ENCODE measurements at places on chromosomes 1 and 21.

GRCh38 chr21:45410151-45410864, 5.3 kb downstream of the COL18A1 start:
- DNase-seq = no peak

DNA sequence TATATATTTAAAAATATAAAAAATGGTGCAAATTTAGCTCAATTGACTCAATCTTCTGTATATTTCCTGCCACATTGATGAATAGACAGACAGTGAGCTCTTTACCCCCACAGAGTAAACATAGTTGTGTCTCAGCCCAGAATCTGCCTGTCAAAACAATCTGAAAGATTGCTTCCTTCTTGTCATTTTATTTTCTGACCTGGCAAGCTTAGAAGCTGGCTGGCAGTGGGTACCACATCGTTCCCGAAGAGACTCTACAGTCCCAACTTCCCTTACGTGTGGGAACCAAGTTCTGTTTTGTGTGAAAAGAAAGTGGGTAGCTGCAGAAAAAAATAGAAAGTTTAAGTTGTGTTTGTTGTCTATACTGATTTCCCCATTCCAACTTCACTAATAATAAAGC, 629.3 kb upstream of the NEGR1 start:
- DNase-seq = no peak

GRCh38 chr1:88272216-88272615, 411.9 kb upstream of the PKN2 start:
- no peak for DNase-seq

DNA sequence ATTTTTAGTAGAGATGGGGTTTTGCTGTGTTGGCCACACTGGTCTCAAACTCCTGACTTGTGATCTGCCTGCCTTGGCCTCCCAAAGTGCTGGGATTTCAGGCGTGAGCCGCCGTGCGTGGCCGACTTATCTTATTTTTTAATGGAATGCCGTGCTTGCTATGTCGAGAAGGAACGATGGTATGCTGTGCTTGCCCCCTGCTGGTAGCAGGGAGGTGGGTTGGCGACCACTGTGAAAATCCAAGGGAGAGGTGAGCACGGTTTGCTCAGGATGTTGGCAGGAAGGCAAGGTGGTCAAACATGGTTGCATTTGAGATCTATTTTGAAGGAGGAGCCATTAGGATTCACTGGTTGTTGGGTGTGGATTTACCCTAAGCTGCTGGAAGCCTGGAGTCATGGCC, 45.8 kb upstream of the RCC2 start:
- no peak for DNase-seq

DNA sequence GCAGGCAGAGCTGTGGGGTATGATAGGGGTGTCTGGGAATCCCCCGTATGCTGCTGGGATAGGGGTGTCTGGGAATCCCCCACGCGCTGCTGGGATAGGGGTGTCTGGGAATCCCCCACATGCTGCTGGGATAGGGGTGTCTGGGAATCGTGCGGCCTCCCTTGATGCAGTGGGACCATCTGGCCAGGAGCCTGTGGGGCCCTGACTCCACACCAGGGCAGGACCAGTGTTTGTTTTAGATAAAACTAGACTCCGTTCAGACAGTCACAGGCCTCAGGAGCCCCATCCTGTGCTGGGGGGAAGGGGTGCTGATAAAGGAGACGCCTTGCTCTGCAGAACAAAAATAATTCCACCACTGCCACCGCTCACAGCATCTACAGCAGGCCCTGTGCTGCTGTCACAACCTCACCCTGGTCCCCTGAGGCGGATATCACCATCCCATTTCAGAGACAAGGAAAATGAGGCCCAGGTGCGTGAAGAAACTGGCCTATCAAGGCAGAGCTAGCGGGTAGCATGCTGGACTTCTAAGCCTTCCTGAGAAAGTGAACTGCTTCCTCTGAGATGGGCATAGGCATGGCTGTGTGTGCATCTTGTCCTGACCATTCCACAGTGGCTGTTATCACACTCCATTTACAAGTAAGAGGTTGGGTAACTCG, 24.0 kb downstream of the ECE1 start:
- no peak for DNase-seq

- DNase-seq = no peak
These were observed 38.8 kb upstream of the FAM3B start for GRCh38 chr21:41277846-41278245.

GRCh38 chr1:198653808-198654413, 15.1 kb downstream of the PTPRC start:
- no peak for DNase-seq

GRCh38 chr1:215111916-215112315, 29.4 kb downstream of the KCNK2 start:
- DNase-seq = no peak

GRCh38 chr1:39348278-39348677, 143.2 kb upstream of the BMP8A start:
- no peak for DNase-seq

GRCh38 chr21:21688889-21689288, 690.7 kb downstream of the NCAM2 start:
- DNase-seq = no peak

DNA sequence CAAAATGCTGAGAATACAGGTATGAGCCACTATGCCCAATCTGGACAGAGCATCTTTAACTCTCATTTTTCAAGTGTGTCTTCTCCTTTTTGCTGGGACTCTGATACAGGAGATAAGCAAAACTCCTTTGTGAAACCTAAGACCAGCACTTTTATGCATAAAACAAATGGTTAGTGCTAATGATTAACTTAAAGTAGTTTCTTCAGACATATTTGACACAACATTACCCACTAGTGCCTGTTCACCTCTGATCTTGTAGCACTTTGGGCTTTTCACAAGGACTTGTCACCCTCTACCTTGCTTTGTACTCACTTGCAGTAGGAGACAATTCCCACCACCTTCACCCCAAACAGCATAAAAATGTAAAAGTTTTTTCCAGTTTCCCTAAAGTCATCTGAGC, 216.3 kb downstream of the RGS7 start:
- no peak for DNase-seq

DNA sequence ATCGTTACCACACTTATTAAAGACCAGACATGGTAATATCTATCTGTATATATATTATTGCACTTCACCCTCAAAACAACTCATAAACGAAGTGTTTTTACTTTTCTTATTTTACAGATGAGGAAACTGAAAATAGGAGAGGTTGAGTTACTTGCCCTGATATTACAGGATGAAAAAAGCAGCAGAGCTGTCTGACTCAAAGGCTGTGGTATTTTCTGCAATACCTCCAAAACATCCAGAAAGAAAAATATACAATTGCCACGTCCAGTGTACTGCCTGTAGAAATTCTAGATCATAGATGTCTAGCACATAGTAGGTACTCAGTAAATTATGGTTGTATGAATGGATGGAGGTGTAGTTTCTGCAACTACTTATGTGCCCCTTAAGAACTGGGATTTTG, 5.2 kb upstream of the TARBP1 start:
- DNase-seq = no peak

GRCh38 chr1:241715435-241715834, 63.4 kb downstream of the WDR64 start:
- DNase-seq = no peak

- no peak for DNase-seq
These were observed 321.3 kb downstream of the SIPA1L2 start for GRCh38 chr1:232308616-232309015.

GRCh38 chr1:111270771-111271463, 19.7 kb upstream of the CHIA start:
- no peak for DNase-seq

GRCh38 chr1:234944439-234945344, 183.9 kb downstream of the TOMM20 start:
- DNase-seq = no peak

GRCh38 chr1:24748191-24749121, 3.2 kb downstream of the CLIC4 start:
- DNase-seq = no peak

DNA sequence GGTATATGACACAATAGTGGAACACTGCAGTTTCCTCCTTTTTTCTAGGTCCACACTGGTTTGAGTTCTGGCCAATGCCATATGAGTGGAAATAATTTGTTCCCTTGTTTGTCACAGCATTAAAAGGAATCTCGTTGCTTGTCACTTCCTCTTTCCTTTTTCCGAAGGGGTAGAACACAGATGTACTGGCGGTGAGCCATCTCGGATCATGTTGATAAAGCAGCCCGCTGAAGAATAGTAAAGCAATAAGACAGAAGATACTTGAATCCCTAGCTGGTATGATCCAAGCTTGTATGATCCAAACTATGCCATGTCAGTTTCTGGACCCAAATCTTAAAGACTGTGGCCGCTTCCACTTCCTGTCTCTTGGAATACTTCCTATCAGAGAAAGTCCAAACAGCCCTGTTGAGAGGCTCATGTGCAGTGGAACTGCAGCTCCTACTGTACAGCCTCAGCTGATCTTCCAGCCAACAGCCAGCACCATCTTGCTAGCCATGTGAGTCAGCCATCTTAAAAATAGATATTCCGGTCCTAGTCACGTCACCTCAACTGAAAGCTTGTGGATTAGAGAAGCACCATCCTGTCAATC, 40.3 kb downstream of the CFHR5 start:
- no peak for DNase-seq

GRCh38 chr21:25539606-25540005, 67.7 kb downstream of the MRPL39 start:
- DNase-seq = no peak

DNA sequence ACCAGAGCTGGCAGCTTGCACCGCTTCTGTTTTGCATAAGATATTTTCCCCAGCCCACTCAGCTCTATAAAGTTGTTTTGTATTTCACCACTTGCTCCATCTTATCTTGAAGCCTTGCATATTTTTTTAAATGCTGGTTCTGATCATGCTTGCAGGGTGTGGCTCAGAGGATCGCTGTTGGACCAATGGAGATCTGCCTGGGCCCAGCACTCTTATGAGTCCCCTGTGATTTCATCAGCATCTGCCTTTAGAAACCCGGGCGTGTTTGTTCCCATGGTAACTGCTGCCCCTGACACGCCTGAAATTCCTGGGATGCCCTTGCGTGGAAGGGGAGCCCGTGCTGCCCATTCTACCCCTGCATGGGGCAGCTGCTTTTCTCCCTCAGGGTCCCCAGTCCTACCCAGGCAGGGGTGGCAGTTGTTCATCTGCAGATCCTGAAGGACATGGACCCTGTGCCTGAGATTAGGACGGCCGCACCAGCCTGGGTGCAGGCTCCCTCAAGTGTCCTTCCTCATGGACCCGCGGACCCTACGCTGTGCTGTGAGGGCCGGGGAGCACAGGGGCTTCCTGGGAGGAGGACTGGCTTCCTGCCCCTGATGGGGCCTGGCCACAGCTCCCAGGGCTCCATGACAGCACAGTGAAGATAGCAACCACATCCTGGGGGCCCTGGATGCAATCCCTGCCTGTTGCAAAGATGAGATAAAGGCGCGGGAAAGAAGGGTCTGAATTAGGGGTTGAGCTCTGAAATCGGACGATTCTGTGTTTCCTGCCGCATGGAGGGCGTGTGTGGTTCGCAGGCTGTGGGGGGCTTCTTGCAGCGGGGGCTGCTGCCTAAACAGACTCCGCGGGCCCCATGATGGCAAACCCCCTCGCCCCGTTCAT, 226.5 kb downstream of the SDCCAG8 start:
- DNase-seq = no peak

- no peak for DNase-seq
These were observed 129.3 kb downstream of the CNIH3 start for GRCh38 chr1:224745394-224745793.

DNA sequence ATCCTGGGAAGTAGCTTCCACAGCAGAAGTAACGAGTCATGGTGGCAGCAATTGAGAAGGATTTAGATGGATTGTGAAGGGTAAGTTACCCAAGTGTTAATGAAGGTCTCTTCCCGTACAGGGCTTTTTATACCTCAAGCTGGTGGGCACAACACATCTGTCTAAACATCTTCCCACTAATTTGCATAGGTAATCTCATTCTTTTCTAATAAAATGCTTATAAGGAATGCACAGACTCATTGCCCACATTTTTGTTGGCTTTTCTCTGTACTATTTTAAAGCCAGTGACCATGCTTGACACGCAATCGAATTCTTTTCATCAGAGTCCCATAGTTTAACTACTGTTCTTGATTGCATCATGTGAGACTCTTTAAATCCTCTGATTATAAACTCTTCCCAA, at the start of gene KRTAP7-1:
KRTAP7-1 (minus strand) TSS at position 101 of the 400 bp plus-strand sequence; CDS start at position 40, 61 bp downstream.
- DNase-seq = no peak

DNA sequence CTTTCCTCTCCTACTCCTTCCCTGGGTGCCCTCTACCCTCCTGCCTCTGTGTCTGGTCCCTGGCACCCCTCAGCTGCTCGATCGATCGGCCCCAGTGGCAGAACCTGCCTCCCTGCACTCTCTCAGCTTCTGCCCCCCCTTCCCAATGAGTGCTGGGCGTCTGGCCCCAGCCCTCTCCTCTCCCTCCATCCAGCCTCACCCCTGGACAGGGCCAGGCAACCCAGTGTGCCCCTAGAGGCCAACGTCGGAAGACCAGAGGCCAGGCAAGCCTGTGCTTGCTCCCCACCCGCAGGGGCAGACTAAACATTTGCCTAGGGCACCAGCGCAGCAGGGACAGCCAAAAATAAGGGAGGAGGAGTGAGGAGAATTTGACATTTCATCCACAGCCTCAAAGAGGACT, 43.5 kb downstream of the LGR6 start:
- no peak for DNase-seq

GRCh38 chr1:155007251-155007828, 4.7 kb downstream of the ZBTB7B start:
- no peak for DNase-seq

DNA sequence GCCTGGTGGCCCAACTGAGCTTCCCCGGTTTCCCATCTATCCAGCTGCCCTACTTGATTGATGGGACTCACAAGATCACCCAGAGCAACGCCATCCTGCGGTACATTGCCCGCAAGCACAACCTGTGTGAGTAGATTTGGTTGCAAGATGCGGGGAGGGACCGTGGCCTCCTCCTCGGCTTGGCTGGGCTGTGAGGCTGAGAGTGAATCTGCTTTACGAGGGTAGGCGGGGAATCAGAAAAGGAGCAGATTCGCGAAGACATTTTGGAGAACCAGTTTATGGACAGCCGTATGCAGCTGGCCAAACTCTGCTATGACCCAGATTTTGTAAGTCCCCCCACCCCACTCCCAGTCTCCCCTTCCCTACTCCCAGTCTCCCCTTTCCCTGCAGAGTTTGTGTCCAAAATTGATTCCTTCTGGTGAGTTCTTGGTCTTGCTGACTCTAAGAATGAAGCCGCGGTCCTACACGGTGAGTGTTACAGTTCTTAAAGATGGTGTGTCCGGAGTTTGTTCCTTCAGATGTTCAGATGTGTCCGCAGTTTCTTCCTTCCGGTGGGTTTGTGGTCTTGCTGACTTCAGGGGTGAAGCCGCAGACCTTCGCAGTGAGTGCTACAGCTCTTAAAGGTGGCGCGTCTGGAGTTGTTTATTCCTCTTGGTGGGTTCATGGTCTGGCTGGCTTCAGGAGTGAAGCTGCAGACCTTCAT, 1.5 kb downstream of the GSTM2 start:
- no peak for DNase-seq

GRCh38 chr1:160366731-160367515, at the start of gene NHLH1:
TSS of gene NHLH1 (plus strand) at chr1:160367071. CDS start at chr1:160370732, 3,661 bp downstream.
- no peak for DNase-seq

DNA sequence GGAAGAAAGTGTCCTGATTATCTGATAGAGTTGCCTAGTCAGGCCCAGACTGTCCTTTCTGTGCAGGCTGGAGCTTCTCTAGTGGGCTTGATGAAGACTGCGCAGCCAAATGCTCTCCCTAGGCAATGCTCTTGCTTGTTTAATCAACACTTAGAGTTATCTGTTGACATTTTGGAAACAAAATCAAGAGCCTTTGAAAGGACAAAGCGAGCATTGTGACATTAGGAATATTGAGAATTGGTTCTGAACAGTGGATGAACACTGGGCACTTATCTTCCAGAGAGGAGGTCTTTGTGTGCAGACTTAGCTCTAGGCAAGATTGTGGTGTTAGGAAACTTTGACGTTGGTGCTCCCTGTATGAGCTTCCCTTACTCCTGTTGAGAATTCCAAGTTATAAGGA, 94.5 kb downstream of the DNTTIP2 start:
- no peak for DNase-seq
